Activated CD4-positive, alpha-beta T cell treated with anti-CD3 and anti-CD28 coated beads for 48 hours (primary cell): ENCODE measurements at places on chromosomes 11 and 22.

DNA sequence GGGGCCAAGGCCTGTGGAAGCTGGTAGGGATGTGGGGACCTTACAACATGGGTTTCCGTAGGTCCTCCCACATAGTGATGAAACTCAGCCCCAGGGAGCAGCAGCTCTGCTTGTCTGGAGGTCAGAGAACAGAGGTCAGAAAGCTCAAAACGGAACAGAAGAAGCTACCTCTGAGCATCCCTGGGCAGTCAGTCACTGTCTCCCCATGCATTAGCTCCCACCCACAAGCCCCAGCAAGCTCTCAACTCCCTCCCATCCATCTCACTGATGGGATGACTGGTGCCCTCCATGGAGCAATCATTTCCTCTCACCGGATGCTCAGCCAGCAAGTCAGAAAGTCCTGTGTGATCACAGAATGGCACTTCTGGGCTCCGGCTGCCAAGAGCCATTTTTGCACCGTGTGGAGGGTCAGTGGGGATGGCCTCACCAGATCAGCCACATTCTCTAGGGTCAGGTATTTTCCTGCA is 1.9 kb downstream of the TPP1 start:
- DNase-seq, result no peak

DNA sequence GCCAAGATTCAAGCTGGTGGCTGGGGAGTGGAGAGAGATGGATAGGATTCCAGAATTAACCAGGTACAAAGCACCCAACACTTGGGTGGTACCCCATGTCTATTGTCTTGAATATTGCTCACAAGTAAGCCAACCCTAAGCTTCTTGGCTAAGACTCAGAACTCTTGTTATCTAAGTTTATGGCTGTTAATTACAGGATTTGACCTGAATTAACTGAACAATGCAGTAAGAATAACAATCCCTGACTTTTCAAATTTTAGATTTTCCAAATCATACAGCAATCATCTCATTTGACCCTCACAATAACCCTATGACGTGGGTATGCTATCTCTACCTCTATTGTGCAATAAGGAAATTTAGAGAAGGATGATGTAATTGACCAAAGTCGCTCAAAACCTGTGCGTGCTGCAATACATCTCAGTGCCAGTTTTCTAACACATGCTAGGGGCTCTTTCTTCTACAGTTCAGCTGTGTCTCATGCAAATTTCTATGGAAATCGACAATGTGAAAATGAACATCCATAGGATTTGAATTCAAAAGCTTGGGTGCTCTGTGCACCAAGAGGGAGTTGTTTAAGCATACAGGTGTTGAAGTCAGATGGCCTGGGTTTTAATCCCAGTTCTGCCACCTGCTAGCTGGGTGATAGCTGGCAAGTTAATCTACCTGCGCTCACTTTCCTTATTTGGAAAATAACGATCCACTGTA is 40.1 kb upstream of the APLNR start:
- no peak for DNase-seq

- DNase-seq, result no peak
These were observed 25.9 kb upstream of the TP53I11 start for GRCh38 chr11:44976576-44976975.

DNA sequence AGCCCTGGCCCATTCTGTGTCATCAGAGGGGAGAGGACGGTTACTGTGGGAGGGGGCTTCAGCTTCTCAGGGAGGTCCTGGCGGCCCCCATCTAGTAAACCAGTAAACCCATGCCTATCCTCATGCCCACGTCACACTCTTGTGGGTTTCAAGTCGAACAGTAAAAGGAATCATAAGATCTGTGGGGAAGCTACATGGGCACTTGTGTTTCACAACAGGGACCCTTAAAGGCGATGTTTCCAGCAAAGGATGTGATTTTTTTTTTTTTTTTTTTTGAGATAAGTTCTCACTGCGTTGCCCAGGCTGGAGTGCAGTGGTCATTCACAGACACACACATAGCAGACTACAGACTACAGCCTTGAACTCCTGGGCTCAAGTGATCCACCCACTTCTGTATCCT is 9.2 kb upstream of the PARVG start:
- no peak for DNase-seq

DNA sequence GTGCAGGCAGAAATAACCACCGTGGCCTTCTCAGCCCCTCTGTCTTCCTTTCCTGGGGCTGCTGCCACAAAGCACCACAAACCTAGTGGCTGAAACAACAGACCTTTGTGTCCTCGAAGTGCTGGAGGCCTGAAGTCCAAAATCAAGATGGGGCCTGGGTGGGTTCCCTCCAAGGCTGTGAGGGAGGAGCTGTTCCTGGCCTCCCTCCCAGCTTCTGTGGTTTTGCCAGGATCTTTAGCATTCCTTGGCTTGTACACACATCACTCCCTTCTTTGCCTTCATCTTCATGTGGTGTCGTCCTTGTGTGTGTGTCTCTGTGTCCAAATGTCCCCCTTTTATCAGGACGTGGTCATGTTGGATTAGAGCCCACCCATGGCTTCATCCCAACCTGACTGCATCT is 29.0 kb upstream of the PARVG start:
- DNase-seq, result no peak

- no peak for DNase-seq
These were observed 8.1 kb downstream of the APIP start for GRCh38 chr11:34907934-34908593.

- DNase-seq, result no peak
These were observed 26.9 kb upstream of the CYB5R3 start for GRCh38 chr22:42676059-42676607.

- DNase-seq, result no peak
These were observed 4.0 kb downstream of the POU2AF3 start for GRCh38 chr11:111302298-111302697.

DNA sequence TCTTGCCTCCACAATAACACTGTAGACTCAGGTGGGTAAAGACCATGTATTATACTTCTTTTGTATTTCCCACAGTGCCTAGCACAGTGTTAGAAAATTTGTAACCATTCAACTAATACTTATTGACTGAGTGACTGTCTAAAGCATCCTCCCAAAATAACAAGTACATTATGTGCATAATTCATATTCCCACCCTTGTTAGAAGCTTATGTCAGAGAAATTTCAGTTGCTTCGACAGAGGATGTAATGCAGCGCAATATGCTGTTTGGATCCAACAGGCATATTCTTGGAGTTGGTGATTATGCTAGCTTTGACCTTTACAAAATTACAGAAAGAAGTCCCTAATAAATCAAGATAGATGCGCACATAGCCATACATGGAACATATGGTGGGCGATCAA is 53.0 kb downstream of the AMBRA1 start:
- no peak for DNase-seq

- no peak for DNase-seq
These were observed 28.4 kb downstream of the CDON start for GRCh38 chr11:126034039-126034932.
